ENCODE measurements at places on chromosomes 6 and 20.

- DNase-seq: peak; percentile 33
Measured at GRCh38 chr20:50292591-50293283, 102.1 kb downstream of the CEBPB start.

DNA sequence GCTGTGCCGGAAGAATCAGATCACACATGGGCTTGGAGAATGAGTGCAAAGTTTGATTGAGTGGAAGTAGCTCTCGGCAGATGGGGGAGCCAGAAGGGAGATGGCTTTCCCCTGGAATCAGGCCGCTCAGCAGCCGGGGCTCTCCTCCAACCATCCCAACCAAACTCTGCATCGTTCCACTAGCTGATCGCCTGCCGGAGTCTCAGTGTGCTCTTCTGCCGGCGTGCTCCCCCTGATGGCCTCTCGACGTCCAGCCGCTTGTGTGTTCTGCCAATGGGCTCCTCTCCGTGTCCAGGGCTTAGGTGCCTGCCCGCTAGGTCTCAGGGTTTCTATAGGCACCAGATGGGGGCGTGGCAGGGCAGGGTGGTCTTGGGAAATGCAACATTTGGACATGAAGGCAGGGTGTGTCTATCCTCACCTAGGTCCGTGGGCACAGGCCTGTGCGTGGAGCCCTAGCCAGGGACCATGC lies 4.9 kb upstream of the BIRC7 start:
- peak; percentile 59 for DNase-seq

GRCh38 chr20:50695135-50695872 lies 4.0 kb upstream of the RIPOR3 start:
- no peak for DNase-seq

- no peak for DNase-seq
Measured at GRCh38 chr20:24039196-24039595, 50.6 kb upstream of the GGTLC1 start.

DNA sequence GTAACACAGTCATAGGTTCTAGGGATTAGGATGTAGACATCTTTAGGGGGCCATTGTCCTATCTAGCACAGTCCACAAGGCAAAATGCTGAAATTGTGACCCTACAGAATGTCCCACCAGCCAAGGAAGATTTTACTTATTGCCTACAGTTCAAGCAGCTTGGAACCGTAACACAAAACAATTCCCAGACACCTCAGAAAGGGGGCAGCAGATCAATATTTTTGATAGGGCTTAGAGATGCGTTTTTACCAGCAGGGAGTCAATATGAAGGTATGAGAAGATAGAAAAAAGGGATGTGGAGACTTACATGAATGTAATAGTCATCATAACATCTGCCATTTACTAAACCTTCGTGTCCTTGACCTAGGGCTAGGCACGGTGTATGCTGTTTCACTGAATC lies 81.0 kb downstream of the TMEM170B start:
- peak; percentile 47 for DNase-seq

- DNase-seq: peak; percentile 79
Measured at GRCh38 chr6:96391776-96392360, 129.7 kb upstream of the UFL1 start.

DNA sequence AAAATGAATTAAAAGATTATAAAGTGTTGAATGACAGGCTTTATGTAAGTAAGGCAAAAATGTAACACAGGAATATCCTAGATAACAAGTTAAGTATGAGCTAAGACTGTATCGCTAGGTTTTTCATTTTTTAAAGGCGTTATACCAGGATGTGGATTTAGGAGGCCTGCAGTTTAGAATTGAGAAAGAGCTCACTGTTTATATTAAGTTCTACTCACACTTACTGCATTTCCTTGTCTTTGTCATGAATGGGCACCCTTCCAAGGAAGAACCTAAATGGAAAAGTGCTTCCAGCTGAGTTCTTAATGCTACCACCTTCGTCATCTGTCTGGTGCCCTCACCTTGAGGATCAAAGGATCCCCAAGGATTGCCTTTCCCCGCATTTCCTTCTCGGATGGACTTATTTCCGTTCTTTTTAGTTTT lies 148.7 kb downstream of the SOX4 start:
- no peak for DNase-seq

DNA sequence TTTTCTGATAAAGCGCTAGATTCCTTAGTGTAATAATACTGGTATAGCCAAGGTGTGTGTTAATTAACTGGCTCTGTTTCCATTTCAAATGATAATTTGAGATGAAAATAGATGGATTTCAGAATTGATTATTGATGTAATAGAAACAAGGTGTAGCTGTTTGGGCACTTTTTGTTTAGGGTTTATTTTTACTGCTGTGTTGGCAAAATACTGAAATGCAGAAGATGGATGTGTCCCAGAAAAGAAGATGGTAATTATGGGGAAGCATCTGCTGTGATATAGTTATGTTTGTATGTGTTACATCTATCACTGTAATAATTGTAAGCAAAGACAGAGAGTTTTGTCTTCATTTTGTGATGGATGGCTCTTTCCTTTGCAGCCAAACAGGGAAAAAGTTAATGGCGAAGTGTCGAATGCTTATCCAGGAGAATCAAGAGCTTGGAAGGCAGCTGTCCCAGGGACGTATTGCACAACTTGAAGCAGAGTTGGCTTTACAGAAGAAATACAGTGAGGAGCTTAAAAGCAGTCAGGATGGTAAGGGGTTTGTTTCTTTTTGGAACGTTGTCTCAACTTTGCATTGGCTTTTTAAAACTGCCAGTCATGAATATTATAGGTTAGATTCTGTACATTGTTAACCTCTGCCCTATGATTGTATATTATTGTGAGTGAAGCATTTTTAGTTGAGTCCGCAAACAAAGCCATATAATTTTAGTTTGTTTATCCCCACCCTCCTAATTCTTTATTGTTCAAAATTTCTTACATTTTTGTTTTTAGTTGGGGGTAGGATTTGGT lies 8.6 kb upstream of the ACAT2 start:
- DNase-seq: no peak

DNA sequence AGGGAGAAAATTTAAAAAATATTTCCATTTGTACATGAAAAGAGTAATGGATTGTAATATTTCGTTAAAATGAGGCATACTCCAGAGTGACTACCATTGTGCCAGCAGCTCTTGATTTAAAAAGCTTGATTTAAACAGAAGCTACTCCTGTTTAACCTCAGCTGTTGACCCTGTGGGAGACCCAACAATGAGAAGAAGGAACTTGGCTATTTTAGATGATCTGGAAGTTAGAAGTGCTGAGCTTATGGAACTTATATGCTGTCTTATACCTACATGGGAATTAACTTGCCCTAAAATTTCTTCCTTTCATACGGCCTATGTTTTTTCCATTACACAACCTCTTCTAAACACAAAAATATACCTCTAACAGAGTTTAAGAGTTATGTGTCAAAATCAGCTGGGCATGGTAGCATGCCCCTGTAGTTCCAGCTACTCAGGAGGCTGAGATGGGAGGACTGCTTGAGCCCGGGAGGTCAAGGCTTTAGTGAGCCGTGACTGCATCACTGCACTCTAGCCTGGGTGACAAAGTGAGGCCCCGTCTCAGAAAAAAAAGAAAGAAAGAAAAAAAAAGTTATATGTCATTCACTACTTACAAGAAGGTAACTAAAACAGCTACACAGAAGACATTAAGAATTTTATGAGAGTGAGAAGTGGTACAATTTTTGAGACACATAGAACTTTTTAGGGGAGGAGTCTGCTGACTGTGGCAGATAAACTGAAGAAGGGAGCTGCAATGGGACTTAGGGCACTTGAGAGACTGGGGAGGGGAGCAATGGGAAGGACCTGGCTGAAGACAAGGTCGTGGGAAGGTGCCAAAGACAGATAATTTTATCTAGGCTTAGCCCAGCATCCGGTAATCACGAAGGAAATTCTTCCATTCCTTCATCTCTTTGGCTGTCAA lies 139.9 kb downstream of the MYB start:
- DNase-seq: no peak

- no peak for DNase-seq
Measured at GRCh38 chr20:47320990-47321805, 35.3 kb downstream of the ZMYND8 start.

DNA sequence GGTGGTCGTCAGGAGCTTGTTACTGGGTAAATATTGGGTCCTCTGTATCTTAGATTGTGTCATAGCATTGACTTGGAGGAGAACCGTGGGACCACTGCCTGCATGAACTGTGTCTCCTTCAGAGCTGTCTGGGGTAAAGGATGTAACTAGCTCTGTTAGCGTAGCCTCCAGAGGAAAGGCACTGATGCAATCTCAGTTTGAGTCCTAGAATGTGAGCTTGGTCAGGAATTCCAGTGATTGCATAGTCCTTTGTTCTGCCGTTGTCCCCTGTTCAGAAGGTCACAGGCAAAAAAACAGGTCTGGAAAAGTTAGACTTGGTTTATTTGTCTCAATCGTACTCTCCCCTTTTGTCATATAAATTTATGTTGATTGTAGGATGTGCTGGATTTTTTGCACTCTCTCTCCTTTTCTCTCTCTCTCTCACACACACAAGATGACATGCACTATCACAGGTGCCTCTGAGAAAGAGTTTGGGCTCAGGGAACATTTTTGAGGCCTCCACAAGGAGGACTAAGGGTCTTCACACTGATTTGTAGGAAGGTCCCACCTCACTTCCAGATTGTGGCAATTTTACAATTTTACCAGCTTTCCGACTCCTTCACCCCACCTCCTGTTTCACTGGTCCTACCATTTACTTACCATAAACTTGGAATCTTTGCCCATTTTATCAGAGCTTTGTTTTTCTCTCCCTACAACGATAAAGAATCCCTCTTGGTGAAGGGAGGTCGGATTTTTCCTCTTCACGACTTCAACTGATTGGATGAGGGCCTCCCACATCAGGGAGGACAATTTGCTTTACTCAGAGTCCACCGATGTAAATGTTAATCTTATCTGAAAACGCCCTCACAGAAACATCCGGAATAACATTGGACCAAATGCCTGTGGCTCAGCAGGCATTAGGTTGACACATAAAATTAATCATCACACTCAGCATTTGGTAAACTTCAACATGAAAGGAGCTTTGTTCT lies 7.0 kb upstream of the DACT2 start:
- no peak for DNase-seq

DNA sequence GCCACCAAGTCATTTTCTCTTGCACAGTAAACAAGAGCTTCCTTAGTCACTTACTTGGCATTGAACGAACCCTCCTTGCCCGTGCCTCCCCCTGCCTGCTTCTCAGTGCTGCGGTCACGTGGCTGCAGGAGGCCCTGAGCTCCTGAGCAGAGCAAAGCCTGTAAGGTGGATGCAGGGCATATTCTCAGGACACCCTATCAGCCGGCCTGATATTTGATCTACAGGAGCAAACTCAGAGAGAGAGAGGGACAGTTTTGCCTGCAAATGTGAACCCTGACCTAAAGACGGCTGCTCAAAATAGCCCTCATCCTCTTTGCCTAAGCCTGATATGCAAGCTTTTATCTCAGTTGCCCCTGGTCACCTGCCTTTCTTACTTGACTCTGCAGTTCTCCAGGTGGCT lies 93.0 kb upstream of the POPDC3 start:
- DNase-seq: peak; percentile 51

DNA sequence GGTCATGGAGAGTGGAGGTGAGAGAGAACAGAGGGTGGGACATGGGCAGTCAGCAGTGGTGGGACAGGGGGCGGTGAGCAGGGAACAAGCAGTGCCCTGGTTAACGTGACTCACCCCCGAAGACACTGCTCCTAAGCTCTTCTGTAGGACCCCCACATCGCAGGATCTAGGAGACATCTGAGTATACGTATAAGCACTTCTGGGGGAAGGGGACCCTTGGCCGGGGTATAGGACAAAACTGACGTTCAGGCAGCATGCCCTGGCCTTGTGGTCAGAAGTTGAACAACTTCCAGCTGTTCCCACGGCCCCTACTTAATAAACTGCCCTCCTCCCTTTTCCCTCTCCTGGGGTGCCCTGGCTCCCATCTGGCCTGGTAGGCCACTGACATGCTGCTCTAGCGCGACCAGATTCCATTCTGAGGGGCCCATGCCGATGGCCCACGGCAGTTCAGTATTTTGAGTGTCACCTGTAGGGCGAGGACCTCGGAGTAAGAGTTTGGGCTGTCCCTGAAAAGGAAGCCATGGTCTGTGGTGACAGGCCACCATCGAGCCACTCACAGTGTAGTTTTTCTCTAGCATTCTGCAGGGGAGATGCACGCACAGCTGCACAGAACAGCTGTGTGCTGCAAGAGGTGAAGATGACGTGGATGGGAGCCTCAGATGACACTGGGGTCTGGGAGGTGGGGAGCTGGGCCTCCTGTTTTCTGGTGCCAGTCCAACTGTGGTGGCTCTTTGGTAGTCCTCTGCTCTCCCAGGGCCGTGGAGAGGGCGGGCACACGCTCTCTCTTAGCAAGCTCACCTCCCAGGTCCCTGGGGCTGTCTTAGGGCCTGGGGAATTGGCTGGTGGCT lies 38.4 kb downstream of the PPP1R3G start:
- no peak for DNase-seq

DNA sequence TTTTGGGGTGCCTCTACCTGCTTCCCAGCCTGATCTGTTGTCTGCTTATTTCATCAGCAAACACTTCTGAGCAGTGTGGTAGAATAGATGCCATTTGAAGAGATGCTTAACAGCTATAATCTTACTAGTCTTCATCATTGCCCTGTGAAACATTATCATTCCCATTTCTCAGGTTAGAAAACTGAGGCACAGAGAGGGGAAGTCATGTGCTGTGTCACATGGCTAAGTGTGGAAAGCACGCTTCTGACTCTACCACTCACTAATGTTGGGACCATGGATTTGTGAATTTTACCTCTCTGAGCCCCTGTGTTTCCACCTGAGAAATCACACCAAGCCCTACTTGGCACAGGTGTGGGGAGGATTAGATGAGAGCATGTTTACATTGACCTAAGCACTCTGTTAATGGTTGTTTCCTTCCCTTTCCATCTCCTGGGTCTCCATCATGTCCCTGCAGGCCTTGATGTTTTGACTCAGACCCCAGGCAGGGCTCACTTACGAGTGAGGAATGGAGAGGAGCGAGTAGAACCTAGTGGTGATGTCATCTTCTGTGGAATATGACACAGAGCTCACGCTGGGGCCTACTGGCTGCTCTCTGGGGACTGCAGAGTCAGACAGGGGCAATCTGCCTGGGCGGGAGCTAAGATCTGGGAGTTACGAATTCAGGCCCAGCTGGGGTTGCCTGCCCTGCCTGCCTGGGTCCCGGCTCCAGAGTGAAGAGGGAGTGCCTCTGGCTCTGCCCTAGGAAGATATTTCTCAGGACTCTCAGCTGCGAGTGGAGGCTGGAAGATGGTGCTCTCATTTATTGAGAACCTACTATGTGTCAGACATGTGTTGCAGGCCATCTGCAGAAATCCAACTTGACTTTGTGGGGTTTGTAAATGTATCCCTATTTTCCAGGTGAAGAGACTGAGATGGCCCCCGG lies 64.3 kb downstream of the CDH22 start:
- peak; percentile 29 for DNase-seq

DNA sequence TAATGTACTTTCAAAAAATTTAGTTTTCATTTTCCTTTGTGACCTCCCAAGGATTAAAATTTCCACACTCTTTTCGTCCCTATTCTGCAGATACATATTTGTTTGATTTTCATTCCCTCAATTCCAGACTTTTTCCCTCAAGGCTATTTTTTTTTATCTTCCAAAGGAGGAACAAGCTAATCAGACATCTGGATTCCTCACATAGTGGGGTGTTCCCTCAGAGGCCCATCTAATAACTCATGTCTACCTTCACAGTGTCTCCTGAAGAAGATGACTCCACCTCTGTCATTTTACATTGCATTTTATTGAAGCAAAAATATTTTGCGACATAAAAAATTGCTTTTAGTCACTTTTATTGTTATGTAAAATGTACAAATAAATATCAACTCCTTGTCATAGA lies 122.2 kb downstream of the RFPL4B start:
- no peak for DNase-seq

- DNase-seq: no peak
Measured at GRCh38 chr6:142731611-142732010, 213.4 kb downstream of the HIVEP2 start.

- DNase-seq: no peak
Measured at GRCh38 chr6:11667876-11668275, 110.7 kb downstream of the ADTRP start.

GRCh38 chr20:18743665-18744440 lies 69.7 kb upstream of the SCP2D1 start:
- DNase-seq: no peak

Data from NCI-H82 (cell line).